ENCODE measurements at places on chromosomes 6 and 20.

GRCh38 chr6:29967379-29968010, 25.2 kb downstream of the HLA-A start:
- no peak for DNase-seq

DNA sequence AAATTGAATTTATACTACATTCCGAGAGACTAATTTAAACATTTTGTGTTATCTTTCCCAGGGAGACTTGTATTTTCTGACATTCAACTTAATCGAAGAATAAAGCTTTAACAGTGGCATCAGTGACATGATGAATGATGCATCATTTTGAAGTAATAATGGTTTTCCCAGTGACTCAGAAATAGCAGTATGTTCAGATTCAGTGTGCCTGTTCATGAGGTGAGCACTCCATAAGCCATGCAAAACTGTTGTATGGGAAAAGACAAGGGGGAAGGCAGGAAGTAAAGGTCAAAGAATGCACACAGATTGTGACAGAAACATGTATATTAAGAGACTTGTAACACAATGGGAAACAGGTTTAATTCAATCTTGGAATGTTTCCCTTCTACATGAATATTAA, 1348.2 kb upstream of the GJE1 start:
- no peak for DNase-seq

- DNase-seq: no peak
Measured at GRCh38 chr6:110329348-110329713, 28.8 kb downstream of the METTL24 start.

GRCh38 chr6:65289491-65289890, 417.5 kb downstream of the EYS start:
- DNase-seq: no peak

GRCh38 chr6:100518588-100518987, 53.9 kb upstream of the SIM1 start:
- DNase-seq: no peak

DNA sequence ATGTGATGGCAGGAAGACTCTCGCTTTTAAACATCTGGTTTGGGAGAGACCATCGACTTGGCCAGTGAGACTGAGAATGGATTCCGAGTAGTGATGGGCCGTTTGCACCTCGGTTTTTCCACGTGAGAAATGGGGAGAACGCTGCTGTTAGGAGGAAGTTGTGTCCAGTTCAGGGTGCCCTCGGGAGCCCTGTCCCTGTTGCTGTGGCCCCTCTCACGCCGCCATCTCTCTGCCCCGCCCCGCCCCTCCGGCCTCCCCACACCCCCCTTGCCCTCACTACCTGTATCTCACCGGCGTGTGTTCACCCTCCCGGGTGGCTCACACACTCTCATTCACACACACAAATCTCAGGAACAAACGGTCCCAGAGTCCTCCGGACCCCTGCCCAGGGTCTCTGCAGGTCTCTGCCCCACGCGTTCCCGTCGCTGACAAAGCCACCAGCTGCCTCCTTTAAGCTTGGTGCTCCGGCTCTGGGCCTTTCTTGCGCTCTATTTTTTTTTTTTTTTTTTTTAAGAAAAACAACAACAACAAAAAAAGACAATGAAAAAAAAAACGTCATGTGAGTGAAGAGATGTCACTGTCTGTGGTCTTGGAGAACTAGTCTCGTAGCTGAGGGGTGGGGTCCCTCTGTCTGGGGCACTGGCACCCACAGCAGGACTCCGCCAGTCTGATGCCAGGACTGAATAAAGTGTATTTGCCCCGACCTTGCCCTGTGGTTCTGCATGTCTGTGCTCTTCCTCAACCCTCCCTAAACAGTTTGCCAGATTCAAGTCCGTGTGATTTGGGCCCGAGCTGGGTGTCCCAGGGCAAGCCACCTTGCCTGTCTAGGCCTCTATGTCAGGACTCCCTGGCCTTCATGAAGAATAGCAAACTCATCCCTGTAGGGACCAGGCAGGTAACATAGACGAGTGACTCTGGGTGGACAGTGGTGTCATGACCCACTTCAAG, 2.9 kb downstream of the SOX12 start:
- no peak for DNase-seq

- no peak for DNase-seq
Measured at GRCh38 chr6:139349464-139350020, 24.9 kb downstream of the CITED2 start.

DNA sequence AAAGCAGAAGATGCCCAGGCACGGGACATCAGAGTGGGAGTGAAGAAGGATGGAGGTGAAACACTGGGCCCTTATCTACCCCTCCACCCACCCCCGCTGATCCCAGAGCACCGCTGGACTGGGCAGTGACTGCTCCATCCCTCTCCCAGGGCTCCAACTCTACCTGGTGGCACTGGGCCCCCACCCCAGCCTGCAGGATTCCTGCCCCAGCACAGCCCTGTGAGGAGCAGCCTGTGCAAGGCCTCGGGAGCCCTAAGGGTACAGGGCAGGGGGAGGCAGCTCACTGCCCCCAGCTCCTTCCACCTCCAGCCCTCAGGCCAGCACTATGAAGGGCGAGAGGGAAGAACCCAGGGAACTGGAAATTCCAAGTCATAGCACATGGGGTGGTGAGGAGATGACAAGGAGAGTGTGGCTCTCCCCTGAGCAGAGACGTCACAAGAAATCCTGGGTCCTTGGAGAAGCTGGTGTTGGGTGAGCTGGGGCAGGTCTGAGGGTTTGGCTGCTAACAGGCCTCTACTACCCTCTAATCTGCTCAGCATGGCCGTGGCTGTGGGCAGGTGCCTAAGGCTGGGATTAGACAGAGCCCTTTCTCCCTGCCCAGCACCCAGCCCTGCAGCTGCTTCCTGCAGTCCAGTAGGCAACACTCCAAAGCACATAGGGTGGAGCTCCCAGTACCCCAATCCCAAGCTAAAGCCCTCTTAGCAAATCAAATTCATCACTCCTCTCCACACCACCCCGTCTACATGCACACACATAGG, 3.5 kb downstream of the CST3 start:
- no peak for DNase-seq

GRCh38 chr20:1177680-1178079, 7.1 kb downstream of the TMEM74B start:
- no peak for DNase-seq

GRCh38 chr6:27251112-27251605, 3.7 kb downstream of the PRSS16 start:
- DNase-seq: peak; percentile 0

DNA sequence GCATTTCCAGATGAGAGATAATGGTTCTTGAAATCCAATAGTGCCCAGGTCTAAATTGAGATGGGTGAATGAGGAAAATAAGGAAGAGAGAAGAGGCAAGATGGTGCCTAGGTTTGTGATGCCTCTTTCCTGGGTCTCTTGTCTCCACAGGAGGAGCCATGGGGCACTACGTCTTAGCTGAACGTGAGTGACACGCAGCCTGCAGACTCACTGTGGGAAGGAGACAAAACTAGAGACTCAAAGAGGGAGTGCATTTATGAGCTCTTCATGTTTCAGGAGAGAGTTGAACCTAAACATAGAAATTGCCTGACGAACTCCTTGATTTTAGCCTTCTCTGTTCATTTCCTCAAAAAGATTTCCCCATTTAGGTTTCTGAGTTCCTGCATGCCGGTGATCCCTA, 6.8 kb downstream of the HFE start:
- no peak for DNase-seq

DNA sequence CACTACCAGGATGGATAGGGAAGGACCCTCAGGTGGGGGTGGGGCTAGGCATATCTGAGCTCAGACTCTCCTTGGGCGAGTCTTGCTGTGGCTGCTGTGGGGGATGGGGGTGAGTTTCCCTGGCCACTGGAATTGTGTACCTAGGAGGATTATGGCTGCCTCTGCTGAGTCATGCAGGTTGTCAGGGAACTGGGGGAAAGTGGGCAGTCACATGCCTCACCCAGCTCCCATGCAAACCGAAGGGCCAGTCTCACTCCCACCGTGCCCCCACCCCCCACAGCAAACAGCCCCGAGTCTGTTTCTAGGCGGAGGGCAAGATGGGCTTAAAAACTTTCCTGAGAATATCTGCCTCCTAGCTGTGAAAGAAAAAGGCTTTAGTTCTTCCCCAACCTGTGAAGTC, 210.3 kb upstream of the FERMT1 start:
- DNase-seq: no peak

GRCh38 chr6:47631269-47631772, 67.1 kb upstream of the ADGRF4 start:
- no peak for DNase-seq

- DNase-seq: no peak
Measured at GRCh38 chr6:23202207-23202606, 632.8 kb downstream of the HDGFL1 start.

- DNase-seq: no peak
Measured at GRCh38 chr6:4932228-4932903, 71.5 kb downstream of the RPP40 start.

DNA sequence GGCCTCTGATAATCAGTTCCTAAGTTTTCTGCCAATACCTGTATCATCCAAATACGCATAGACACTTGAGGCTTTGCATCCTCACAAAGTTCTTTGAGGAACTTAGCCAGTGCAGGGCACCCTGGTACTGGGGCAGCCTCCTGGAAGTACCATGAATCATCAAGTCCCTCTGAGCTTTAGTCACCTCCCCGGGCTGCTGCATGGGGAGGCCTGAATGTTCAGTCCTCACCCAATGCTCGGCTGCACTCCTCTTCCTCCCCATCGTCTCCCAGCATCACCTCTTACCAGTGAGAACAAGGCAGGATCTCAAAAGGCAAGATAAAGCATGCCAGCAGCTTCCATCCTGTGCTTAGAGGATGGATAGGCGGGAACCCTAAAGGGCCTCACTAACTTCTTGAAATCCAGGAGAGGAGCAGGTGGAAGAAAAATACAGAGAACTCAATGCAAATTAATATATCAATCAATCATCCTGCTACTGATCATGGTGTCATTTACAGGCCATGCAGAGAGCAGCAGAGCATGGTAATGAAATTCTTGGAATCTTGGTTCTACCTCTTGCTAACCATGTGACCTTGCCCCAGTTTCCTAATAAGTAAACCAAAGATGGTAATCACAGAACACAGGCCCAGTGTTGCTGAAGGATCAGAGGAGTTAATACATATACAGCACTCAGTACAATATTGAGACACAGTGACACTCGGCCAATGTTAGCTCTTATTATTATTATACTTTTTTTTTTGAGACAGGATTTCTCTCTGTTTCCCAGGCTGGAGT, 4.7 kb upstream of the CCN6 start:
- no peak for DNase-seq

DNA sequence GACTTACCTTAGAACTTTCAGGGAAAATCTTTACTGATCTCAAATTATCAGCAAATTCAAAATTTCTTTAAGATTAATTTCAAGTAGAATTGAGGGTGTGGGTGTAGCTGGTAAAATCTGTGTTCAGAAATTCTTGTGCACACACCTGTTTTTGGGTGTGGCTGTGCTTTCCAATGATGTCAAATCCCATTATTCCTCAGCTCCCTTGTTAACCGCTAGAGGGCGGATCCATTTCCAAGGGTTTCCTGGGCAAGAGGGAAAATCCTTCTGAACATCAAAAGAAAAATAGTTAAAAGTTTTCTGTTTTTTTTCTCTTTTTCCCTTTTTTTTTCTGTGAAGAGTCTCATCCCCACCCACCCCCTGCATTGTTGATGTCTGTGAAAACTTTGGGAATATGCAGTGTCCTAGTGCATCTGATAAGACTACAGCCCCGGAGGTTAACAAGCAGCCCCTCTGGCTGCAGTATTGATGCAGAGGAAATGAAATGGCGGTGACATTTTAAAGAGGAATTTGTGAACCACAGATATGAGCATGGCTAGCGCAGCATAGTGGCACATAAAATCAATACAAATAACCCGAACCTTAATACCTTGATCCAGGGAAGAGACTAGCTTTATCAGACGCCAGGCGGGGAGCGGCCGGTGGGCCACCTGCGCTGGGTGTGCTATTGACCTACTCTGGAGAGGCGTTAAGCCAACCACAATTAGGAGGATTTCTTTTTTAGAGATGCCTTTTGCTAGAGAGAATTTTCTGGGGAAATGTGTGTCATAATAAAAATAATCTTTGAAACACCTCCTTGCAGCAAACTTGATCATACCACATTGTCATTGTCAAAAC, 130.9 kb downstream of the FOXA2 start:
- no peak for DNase-seq

GRCh38 chr20:910870-911770, 5.0 kb downstream of the ANGPT4 start:
- DNase-seq: no peak

GRCh38 chr6:64489763-64490162, 854.2 kb downstream of the PHF3 start:
- no peak for DNase-seq

DNA sequence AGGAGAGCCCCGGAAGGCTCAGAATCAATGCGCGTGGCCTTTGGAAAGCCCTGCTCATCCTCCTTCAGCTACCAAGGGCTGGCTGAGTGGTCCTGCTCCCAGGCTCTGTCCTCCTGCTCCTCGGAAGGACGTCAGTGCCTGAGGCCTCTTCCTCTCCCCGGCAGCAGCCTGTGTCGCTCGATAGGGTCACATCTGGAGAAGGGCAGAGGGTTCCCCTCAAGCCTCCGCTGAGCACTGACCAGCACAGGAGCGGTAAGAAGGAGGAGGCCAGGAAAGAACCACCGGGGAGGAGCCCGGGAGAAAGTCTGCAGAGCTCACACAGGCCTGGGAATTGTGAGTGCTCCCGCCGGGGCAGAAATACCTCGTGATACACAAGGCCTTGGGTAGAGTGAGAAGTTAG, 21.2 kb downstream of the KIF25 start:
- no peak for DNase-seq

DNA sequence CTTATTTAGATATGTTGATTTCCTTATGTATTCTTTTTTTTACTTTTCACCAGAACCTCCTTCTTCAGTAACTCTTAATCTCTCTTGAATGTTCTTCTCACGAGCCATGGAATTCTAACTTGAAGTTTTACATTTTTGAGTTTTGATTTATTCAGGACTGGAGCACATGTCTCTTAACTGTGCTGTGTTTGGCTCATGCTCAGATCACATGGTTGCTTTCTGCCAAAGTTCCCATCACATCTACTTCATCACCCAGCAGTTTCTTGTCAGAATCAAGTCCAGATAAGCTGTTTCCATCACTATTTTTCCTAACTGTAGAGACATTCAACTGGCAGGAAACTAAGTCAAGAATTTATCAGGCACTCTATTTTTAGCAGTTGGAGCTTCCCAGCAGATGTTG, 31.7 kb downstream of the SLC35A1 start:
- DNase-seq: no peak

GRCh38 chr6:90178384-90178855, 118.2 kb downstream of the BACH2 start:
- no peak for DNase-seq

- DNase-seq: no peak
Measured at GRCh38 chr6:82385546-82385945, 21.9 kb downstream of the TPBG start.

DNA sequence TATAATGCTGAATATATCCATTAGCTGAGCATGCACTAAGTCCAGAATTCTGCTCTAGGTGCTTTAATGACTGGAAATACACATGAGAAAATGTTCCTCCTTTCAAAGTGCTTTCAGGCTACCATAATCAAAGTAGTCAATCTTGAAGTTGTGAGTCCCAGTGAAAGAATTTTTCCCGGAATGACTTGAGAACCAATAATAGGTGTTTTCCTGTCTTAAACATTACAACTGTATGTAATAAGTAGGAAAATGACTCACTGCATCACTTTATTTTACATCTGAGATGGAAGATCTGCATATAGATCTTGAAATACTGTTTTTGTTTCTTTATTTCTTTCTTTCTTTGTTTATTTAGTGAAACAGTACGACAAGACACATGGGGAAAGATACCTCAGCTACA, 437.4 kb upstream of the JAG1 start:
- DNase-seq: no peak

- DNase-seq: no peak
Measured at GRCh38 chr20:43528258-43528875, 20.9 kb downstream of the L3MBTL1 start.
